ENCODE measurements at places on chromosomes 3 and 15.

- no peak for DNase-seq
Observed at GRCh38 chr3:60001369-60001768, 951.5 kb upstream of the CFAP20DC start.

- no peak for DNase-seq
Observed at GRCh38 chr3:111610612-111611054, 15.5 kb upstream of the ZBED2 start.

GRCh38 chr3:87206070-87206469 is 21.0 kb upstream of the CHMP2B start:
- peak; percentile 72 for DNase-seq

DNA sequence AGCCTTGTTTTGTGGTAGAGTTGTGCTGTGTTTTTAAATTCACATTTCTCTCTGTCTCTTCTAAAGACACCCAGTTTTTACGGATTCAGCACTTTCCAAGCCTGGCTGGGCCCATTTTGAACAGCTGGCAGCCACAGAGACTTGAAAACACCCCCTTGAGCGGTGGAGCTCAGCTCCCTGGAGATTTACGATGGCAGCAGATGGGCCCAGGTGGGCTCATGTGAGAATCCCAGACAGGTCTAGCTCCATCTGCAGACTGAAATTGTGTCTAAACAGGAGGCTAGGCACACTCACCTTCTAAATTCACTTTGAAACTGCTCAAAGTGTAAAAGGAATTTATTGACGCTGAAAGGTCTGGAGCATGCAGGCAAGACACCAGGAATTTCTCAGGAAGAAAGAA is 232.0 kb upstream of the HES1 start:
- DNase-seq, result no peak

DNA sequence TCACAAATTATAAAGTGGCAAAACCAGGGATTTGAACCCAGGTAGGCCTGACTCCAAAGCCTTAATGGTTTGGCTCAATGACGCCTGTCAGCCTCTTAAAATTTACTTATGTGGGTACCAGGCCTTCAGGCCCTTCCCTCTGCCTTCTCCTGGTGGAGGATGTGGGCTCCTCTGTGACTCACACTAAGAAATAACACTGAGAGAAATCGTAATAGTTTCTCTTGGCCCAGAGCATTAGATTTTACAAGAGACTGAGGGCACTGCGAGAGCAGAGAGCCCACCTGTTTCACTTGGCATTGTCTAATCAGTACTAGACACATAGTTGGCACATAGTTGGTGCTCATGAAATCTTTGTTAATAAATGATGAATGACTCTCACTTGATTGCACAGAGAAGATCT is 505.2 kb downstream of the SHQ1 start:
- DNase-seq, result peak; percentile 43

GRCh38 chr15:40325700-40326099 is 2.2 kb downstream of the INAFM2 start:
- no peak for DNase-seq

DNA sequence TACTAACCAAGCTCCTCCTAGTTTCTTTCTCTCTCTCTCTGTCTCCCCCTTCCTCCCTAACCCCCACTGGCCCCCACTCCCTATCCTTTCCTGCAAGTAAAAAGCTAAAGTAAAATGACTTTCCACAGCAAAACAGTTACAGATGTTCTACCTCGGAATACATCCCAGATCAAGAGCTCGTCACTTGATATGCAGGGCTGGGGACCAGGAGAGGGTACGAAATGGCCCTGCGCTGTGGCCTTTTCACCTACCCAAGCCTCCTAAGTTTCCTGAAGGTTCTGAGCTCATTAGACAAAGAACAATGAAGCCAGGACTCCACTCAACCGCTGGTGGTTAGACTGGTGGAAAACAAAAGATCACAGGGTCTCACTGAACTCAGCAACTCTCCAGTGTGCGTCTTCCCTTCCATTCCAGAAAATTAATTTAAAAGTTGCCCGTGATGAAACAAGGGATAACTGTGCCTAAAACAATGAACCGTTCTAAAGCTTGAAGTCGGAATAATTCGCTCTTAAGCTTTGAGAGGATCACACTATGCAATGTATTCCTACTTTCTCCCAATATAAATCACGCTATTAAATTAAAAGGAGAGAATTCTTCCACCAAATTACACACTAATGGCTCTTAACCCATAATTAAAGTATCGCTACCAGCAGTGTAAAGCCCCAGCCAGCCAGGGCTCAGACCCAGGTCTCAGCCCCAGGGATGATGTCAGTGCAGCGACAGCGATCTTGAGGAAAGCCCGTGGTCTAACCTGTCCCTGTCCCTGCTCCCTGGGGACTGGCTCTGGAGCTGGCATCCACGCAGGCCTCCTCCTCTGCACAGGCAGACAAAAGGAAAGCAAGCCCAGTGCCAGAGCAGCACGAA is 5.0 kb downstream of the VGLL4 start:
- DNase-seq, result peak; percentile 49

- no peak for DNase-seq
Observed at GRCh38 chr3:13139471-13140065, 66.3 kb upstream of the IQSEC1 start.

GRCh38 chr15:71104636-71105035 is 10.6 kb upstream of the THSD4 start:
- DNase-seq, result no peak

DNA sequence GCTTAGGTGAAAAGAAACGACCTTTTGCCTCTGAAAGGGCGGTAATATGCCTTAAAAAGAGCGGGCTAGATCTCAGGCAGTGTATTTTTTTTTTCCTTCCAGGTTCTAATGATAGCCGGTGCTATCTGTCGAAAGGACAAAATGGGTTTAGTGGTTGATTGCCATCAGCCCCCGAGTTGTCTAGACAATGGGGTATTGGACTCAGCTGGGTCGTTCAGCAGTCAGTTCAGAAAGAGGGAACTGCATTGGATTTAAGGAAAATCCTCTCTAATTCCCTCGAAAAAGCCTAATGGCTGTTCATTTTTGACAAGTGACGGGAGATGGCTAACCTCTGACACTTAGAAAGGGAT is 728 bp downstream of the EIF2B5 start:
- no peak for DNase-seq

DNA sequence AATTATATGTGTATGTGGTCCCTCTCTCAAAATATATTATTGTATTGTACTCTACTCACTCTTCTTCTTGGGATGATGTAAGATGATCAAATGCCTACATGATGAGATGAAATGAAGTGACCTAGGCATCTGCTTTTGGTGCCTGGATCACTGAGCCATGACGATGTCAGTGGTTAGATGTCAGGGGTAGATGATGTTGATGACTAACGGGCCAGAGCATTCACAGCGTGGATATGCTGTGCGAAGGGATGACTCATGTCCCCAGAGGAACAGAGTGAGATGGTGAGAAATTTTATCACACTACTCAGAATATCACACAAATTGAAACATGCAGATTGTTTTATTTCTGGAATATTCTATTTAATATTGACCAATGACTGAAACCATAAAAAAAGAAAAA is 233.9 kb upstream of the CADM2 start:
- no peak for DNase-seq

DNA sequence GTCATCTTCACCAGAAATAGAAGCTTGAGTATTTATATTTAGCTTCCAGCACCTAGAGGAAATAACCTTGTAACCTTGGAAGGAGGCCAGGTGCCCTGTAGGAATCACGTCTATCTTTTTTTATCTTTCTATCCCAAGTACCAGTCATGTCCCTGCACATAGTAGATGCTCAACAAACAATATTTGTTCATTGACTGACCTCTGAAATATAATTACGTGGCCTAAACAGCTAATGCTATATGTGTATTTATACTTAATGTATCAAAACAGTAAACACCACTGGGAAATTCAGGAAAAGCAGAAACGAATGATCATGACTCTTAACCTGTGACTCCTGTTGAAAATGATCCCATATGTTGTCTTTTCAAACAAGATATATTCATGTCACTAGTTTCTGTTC is 97.9 kb upstream of the ADAMTSL3 start:
- DNase-seq, result no peak

DNA sequence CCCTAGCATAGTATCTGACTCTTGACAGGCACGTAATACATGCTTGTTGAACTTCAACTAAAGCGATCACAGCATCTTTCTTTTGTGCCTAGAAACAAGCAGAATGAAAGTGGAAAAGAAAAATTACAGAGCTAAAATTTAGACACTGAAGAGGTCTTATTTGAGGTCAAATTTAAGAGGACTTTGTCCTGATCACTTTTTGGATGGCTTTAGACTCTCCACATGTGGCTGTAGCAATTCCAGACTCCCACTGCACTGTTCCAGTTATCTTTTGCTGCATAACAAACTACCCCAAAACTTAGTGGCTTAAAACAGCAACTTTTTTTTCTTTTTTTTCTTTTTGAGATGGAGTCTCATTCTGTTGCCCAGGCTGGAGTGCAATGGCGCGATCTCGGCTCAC is 23.5 kb downstream of the DPH3 start:
- no peak for DNase-seq

DNA sequence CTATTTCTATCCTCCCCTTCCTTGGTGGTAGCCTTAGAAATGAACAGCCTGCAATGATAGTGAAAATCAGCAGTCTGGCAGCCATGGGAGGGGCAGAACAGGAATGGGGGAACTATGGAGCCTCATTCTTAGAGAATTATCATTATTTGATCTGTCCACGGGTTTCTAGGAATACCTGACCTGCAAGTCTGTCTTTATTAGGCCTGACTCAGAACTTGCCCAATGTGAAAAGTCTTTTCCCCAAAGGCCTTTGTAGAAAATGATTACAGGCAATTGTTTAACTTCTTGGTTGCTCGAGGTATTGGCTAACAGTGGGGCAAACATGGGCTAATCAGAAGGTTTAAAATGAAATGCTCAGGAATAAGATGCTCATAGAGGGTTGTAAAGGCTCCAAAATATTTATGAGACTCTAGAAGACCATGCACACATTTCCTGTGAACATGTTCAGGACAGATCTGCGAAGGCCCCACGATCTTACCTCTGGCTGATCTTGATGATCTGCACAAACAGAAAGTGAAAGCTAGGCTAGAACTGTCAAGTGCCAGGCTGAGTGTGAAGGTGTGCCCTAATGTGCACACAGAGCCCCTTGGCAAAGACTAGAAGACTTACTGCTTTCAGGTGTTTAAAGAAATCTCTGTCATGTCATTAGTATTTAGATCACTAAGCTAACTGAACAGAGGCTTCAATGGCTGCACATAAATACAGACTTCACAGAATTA is 39.6 kb upstream of the LAMP3 start:
- no peak for DNase-seq

DNA sequence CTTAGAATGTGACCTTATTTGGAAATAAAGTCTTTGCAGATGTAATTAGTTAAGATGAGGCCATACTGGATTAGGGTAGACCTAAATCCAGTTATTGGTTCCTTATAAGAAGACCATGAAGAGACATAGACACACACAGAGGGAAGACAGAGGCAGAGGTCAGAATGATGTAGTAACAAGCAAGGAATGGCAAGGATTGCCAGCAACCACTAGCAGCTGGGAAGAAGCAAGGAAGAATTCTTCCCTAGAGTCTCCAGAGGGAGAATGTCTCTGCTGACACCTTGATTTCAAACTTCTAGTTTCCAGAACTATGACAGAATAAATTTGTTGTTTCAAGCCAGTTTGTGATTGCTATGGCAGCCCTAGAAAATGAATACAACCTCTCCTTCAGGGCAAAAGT is 116.7 kb downstream of the WDR76 start:
- DNase-seq, result peak; percentile 31

DNA sequence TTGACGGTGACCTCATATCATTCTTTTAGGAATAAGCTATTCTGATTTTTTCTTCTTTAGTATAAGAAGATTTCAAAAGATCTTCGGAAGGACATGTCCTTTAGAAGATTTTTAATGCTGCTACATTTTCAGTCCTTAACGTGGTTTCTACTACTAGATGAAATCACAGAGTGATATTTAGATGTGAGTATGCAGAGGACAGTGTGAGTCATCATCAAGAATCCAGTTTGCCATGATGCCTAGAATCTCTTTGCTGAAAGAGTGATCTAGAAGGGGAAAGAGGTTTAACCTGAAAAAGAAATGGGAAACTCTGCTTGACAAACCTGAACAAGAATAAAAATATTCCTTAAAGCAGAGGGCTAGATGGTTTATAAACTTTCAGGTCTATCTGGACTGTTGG is 43.2 kb downstream of the SLC7A14 start:
- DNase-seq, result peak; percentile 22

- DNase-seq, result peak; percentile 11
Observed at GRCh38 chr3:178260887-178261565, 275.2 kb upstream of the KCNMB2 start.

DNA sequence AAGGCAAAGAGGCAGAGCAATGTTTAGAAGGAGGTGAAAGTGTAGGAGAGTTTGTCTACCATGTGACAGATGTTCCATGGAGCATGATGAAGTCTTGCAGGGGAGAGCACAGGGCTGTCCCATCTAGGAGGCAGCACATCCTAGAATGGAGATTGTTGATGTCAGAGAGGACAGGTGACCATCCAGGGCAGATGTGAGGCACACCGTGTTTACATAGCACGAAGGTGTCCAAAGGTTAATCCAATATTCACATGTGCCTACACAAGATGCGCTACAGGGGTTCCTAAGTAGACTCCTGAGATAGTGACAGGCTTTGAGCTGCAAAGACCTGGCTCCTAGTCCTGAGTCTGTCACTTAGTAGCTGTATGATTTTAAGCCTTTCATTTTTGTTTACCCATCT is 219.3 kb upstream of the SLCO3A1 start:
- no peak for DNase-seq

DNA sequence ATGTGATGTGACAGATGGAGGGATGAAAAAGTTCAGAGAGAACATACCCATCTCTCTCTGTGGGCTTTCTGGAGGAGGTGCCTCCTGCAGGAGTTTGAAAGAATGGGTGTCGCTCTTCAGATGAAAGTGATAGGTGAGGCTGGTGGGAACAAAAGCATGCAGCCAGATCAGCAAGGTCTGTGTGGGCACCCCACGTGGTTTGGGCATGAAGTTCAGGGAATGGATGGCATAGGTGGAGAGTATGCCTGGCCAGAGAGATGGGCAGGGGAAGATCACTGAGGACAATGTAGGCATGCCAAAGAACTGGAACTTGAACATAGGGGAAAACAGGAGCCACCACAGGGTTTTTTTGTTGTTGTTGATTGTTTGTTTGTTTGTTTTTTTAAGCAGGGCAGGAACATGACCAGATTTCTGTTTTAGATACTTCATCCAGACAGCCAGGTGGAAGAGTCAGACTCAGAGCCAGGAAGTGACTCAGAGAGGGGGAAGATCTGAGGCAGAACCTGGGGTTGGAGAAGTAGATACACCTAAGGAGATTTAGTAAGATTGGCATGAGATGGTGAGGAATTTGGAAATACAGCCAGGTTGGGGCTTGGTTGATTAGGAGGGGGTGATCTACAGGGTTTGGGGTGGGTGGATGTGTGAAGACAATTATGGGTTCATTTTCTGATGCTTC is 64.8 kb upstream of the CLSTN2 start:
- no peak for DNase-seq

- no peak for DNase-seq
Observed at GRCh38 chr3:165899066-165899465, 61.8 kb upstream of the BCHE start.

- DNase-seq, result no peak
Observed at GRCh38 chr3:183897606-183898005, 12.9 kb upstream of the PARL start.

DNA sequence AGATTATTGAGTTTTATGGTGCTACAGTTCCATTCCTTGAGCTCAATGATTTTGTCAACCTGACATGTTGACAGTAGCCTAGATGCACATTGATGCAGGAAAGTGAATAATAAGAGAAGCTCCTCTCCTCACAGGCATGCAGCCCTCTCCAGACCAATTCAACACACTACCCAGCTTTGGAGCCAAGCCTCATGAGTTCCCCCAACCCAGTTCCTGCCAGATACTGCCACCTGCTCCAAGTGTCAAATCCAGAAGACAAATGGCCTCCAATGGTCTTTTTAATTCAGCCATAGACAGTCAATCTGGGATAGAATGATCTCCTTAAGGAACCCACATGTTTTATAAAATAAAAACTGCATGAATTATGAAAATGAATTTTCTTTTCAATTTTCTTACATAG is 83.7 kb upstream of the ARHGEF3 start:
- no peak for DNase-seq
